CD4-positive, alpha-beta T cell treated with Interleukin-2 at 100 ng/mL for 4 hours (primary cell): ENCODE measurements at places on chromosomes 1 and 21.

DNA sequence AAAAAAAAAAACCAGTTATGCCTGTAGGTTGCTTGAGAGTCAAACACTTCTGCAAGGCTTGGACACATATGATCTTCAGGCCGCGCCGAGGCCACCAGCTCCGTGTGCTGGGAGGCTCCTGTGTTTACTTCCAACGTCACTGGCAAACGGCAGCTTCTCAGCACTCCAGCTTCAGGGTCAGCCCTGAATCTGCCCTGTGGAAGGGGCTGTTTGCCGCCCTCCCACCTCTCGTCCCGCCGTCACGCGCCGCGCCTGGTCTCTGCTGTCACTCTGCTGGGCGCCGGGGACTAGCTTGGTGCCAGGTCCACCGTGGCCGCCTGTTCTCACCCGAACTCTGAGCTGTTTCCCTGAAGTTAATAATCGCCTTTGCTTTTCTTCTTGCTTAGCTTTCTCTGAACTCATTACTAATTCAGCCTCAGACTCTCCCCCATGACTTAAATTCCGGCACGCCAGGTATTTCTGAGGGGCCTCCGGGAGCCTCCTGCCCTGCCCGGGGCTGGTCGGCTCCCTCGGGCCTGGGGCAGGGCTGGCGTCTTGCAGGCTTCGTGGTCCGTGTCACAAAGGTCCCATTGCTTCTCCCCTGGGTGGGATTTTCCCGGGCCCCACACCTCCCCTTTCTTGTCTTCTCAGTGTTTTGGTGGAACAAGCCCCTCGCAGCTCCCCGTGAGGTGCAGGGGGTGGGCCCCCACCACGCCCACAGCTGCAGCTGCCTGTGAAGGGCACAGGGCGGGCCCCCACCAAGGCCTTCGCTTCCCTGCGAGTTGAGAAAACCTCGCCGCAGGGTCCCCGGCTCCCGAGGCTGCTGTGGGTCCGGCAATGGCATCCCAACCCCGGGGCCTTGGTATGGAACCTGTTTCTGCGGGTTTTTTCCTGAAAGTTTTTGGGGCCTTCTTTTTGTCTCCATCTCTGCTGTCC lies 14.6 kb upstream of the C1orf159 start:
- no peak for DNase-seq

DNA sequence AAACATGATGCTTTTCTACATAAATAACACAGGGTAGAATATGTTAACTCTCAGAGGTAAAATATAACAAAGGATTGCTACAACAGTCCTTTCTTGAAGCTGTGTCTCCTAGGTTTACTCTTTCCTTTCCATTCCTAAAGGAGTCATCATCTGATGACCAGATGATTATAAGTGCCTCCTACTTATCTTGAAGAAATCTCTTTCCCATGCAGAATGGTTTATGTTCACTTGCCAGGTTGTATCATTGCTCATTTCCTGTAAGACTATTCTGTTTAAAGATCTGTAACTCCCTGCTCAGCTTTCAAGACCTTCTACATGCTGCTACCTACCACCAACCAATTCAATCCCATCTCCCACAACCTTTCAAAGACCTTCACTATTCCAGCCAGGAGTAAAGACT lies 51.5 kb upstream of the PTCH2 start:
- no peak for DNase-seq

GRCh38 chr1:201254625-201255478 lies 28.5 kb upstream of the PKP1 start:
- peak; percentile 50 for DNase-seq

DNA sequence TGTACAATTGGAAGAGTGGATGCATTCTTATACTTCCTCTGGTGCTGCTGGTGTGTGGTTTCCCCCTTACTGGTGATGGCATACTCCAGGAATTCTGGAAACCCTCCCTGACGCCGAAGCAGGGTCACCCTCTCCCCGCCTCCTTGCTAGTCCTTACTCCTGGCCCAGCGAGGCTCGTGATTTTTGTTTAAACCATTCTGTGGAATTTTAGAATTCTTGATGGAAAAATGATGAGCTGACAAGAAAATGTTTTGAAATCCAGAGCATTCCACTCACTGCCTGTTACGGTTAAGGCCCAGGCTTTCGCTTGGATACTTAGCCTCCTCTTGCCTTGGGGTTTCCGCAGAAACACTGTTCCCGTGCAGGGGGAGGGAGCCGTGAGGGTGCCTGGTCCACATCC lies 41.1 kb downstream of the IL6R start:
- no peak for DNase-seq

- no peak for DNase-seq
Observed at GRCh38 chr1:145906954-145907753, 2.7 kb downstream of the ITGA10 start.

GRCh38 chr1:17276568-17276967 lies 27.7 kb downstream of the PADI3 start:
- no peak for DNase-seq

DNA sequence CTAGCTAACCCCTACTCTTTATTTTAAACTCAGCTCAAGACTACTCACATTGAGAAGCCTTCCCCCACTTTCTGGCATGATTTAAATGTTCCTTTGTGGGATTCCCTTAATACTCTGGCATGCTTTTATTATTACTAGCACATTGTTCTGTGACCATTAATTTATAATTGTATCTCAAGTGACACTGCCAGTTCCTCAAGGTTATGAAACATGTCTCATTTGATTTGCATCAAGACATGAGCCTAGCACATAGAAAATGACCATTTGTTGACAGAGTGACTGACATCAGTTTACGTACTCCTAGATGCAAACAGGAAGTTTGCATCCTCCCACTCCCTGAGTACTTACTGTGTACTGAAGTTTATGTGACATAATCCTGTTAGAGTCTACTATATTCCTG lies 15.2 kb downstream of the RGS4 start:
- DNase-seq = no peak

DNA sequence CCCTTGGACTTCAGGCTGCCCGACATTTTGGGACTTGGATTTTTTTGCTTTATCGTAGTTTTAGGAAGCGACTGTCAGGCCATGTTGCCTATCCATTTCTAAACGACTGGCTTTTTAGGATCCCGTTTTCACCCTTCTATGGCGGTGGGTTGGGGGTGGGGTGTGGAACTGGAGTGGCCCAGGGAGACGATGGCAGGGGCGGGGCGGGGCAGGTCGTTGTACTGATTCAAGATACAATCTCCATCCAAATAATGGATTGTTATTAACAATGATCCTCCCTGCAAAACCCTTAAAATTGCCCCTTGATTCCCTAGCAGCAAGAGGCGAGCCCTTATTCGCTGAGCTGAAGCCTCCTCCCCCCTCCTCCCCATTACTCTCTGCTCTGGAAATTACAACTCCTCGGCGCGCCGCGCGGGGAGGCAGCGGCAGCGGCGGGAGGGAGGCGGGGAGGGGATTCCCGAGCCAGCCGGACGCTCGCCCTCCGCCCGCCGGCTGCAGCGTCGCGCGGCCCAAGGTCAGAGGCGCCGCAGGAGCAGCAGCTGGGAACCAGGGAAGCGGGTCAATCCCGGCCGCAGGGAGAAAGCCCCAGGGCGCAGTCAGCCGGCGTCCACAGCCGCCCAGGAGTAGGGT lies at the start of gene TRIM67:
TRIM67 (plus strand) TSS at position 392 of the 630 bp plus-strand sequence. CDS start 912 bp downstream, outside the sequence.
- no peak for DNase-seq

- DNase-seq = no peak
Observed at GRCh38 chr1:232687304-232687703, 57.4 kb upstream of the SIPA1L2 start.
